ENCODE measurements at places on chromosomes 11 and 22.
A peak's percentile ranks its signal among the peaks of the same experiment; 100 is the strongest.

DNA sequence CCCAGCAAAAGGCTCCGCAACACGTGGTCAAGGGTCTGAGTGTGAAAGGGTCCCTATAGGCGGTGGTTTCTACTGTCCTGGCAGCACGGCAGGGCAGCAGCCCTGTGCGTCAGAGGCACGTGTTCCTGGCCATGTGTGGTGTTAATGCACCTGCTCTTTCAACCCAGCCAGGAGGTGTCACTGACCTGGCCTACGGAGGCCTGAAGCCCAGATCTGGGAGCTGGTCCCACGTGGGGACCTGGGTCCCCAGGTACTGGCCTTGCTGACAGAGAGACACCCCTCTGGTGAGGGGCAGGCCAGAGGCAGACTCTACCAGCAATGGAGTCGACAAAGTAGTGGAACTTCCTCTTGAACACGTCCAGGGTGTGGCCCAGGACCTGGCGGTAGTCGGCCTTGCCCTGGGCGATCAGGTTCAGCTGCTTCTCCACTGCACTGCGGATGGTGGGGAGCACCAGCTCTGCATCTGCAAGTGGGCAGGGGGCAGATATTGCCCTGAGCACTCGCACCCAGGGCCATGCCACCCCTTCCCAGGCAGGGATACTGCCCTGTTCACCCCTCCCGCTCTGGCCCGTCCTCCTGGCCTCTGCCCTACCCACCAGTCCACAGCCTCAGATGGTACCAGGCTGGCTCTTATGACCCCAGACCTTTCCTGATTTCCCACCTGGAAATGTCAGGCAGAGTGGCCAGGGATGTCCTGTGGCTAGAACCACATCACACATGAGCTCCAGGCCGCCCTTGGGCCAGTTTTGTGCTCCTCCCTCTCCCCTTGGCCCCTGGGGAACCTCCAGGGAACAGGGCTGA is 6.8 kb upstream of the PPM1F start:
- DNase-seq, result no peak

- DNase-seq, result no peak
Observed at GRCh38 chr11:99066618-99067317, 46.0 kb downstream of the CNTN5 start.

DNA sequence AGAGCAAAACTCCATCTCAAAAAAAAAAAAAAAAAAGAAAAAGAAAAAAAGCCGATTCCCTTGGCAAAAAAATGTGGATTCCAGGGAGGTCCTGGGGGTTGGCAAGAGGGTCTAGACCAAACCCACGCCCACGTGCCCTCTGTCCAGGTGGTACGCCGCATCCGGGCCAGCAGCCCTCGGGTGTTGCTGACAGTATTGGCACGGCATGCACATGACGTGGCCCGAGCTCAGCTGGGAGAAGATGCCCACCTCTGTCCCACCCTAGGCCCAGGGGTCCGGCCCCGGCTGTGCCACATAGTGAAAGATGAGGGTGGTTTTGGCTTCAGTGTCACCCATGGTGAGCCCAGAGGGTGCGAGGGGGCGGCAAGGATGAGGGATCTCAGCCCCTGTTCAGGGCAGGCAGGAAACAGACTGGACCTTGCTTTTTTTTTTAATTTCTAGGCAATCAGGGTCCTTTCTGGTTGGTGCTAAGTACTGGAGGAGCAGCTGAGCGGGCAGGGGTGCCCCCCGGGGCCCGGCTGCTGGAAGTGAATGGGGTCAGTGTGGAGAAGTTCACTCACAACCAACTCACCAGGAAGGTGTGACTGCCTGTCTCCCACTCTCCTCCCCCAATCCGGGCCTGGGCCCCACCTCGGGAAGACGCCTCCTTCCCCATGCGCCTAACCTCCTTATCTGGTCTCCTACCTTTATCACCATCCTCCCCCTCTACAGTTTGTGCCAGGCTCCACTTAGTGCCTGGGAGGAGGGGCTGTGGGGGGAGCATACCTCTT is 2.0 kb downstream of the NHERF4 start:
- no peak for DNase-seq

- DNase-seq, result no peak
Observed at GRCh38 chr11:134944131-134944530, 532.1 kb upstream of the B3GAT1 start.

- DNase-seq, result no peak
Observed at GRCh38 chr11:95674657-95675358, 114.8 kb downstream of the FAM76B start.

DNA sequence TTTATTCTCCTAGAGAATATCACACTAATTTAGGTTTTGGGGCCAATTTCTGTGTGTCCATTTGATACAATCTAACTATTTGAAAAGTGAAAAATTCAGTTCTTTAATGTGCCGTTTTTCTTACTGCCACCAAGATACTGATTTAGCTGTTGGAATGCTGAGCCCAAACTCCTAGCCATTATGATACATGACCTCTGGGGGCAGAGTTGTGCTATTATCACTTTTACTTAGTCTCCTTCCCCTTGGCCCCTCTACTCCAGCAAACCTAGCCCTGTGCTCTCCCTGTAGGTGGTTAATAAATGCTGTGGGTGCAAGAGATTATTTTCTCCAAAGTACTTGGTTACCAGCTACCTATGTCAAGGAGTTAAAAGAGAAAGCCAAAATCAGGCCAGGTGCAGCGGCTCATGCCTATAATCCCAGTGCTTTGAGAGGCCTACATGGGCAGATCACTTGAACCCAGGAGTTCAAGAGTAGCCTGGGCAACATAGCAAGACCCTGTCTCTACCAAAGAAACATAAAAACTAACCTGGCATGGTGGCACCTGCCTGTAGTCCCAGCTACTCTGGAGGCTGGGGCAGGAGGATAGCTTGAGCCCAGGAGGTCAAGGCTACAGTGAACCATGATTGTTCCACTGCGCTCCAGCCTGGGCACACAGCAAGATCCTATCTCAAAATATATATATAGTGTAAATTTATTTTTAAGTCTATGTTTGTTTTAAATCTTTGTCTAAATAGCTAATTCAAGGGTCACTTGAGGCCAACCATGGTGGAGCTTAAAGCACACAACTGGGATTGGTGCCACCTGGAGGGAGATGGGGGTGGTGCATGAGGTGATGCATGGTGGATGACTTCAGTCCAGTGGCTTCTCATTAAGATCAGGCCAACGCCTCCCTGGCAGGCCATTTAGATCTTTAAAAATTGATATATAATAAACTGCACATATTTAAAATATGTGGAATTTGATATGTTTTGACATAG is 193.2 kb upstream of the PLET1 start:
- DNase-seq, result no peak

- peak; percentile 94 for DNase-seq
Observed at GRCh38 chr22:21632237-21632895, at the start of gene CCDC116. Gene CCDC116, plus strand, starts transcription at chr22:21632760. Its CDS starts 422 bp downstream, at chr22:21633182.

GRCh38 chr11:126945319-126945718 is 55.3 kb downstream of the KIRREL3 start:
- no peak for DNase-seq

DNA sequence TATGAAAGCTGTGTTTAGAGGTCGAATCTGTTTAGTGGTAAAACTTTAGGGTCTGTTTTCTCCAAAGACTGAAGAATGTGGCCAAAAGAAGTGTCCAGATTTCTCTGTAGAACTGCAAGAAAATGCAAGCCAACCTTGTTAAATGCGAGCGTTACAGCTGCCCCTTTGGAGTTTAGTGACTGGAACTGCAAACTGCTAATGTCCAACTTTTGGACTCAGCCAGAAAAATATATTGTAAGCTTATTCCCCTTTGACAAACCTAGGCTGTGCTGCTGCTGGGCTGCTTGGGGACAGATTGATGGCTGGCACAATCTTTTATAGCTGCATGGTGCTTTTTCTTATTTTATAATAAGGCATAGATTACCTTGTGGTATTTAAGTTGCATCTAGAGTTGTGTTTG is 3.9 kb downstream of the TEAD1 start:
- DNase-seq, result no peak

DNA sequence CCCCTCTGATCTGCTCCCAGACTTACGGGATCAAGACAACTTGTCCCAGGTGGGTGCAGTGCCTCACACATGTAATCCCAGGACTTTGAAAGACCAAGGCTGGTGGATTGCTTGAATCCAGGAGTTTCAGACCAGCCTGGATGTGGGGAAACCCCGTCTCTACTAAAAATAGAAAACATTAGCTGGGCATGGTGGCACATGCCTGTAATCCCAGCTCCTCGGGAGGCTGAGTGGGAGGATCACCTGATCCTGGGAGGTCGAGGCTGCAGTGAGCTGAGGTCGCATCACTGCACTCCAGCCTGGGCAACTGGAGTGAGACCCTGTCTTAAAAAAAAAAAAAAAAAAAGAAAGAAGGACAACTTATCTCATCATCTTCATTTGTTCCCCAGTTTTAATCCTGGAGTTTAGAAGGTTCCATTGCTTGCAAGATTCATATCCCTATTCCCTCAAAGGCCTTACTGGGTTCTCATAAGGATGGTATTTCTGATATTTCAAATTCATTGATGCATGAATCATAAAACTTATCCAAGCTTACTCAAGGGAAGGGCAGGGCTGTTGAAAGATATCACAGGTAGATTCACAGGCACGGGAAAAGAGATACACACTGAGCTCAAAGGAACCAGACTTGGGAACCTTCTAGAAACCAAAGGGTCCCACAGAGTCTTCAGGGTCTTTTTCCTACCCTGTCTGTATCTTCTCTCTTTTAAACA is 14.6 kb downstream of the ENDOD1 start:
- no peak for DNase-seq
